ENCODE measurements at places on chromosomes 6 and 20.

DNA sequence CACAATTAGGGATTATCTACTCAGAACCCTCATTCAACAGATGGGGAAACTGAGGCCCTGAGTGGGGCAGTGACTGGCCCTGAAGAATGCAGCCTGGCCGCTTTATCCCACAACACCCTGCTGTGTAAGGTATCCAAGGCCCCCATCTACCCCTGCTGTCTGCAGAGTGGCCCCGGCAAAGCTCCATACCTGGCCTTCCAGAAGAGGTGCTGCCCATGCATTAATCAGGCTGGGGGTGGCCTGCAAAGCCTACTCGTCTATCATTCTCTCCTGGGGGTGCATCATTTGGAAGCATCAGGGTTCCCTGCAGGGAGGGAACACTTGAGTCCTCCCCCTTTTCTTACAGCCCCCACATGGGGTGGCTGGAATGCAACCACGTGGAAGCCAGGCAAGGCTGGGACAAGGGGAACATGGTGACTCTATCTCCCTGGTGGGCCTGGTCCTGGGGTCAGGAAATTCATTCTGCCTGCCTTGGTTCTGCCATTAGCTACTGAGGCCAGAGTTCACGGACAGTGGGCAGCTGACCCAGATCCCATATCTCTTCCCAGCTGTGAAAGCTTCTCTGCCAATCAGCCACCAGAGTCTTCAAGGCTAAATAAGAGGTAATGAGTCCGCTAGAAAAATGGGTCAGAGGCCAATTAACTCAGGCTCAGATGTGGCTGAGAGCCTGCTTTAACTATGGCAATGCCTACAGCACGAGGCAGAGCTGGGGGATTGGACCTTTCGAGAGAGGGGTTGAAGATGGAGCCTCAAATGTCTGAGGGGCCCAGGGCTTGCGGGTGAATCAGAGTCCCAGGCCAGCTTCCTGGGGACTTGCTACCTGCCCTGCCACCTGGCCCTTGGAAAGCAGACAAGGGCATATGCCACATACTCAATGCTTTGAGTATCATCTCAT, 72.3 kb upstream of the TOX2 start:
- no peak for DNase-seq

DNA sequence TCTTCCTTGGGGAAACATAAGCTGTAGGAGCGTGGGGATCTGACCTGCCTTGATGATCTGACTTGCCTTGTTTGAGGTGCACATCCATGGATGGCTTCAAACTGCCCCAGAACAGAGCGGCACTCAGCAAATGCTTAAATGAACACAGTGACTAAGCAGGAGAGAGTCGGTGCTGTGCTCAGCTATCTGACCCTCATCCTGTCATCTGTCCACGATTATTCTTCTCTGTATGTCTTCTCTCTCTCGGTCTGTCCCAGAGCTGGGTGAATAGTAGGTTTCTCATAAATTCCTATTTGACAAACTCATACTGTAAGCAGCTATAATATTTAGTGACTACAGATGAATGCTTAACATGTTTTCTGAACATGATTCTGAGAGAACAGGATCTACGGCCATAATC, 37.3 kb downstream of the TRAM2 start:
- no peak for DNase-seq

DNA sequence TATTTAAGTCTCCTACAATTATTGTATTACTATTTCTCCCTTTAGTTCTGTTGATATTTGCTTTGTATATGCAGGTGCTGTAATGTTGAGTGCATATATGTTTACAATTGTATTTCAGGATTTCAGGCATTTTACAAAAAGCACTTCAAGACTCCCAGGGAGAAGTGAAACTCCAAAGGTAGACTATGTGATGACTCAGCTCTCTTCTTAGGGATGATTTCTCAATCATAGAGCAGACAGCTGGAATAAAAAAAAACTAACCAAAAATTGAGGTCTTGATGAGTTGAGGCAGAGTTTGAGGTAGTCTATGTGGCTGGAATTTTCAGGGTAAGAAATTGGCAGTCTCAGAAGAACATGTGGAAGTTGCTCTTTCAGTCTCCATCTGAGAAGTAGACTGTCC, 786.1 kb downstream of the TFAP2A start:
- DNase-seq, result no peak

- no peak for DNase-seq
Measured at GRCh38 chr6:13453771-13454251, 33.6 kb downstream of the GFOD1 start.

DNA sequence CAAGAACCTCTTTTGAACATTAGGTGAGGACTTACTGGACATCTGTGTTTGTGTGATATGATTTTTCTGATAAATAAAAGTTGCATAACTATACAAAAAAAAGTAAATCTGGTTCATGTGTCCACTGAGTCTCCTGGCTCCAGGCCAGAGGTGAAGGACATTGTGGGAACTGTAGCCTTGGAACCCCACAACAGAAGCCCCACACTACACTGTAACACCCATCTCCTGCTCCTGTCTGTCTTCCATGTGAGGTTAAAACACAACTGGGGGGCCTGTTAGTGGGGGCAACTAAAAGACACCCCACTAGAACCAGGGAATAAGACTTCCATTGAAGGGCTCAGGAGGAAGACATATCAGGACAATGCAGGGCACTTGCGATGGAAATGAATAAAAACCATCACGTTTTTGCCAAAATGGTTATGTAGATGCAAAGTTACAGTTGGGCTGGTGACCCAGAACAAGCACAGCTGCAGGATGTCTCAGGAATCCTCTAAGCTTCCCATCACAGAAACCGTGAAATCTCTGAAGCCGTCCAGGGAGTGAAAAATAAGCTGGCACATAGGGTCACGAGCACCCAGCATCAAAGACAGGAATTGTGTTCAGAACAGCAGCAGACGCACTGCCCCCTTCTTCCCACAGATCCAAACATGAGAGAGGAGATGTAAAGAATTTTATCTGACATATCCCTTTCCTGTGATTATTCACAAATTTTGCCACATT, 36.7 kb upstream of the PCSK2 start:
- DNase-seq, result no peak

- no peak for DNase-seq
Measured at GRCh38 chr6:89287351-89288028, 27.6 kb downstream of the GABRR2 start.

GRCh38 chr6:41021832-41022231, 17.2 kb downstream of the UNC5CL start:
- DNase-seq, result no peak

GRCh38 chr6:21033575-21034026, 499.3 kb downstream of the CDKAL1 start:
- no peak for DNase-seq

- DNase-seq, result no peak
Measured at GRCh38 chr6:35876902-35877301, 44.0 kb downstream of the SRPK1 start.

DNA sequence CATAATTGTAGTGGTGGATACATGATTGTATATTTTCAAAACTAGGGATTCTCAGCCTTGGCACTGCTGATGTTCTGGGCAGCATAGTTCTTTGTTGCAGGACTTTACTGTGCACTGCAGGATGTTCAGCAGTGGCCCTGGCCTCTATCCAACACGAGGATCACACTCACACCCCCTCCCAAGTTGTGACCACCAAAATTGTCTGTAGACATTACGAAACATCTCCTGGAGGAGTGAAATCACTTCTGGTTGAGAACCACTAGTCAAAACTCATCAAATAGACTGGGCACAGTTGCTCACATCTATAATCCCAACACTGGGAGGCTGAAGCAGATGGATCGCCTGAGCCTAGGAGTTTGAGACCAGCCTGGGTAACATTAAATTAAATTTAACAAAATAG, 123.1 kb upstream of the CDYL start:
- no peak for DNase-seq

GRCh38 chr6:154460306-154461071, 50.0 kb downstream of the CNKSR3 start:
- no peak for DNase-seq

GRCh38 chr20:11826334-11826733, 91.4 kb upstream of the BTBD3 start:
- no peak for DNase-seq

DNA sequence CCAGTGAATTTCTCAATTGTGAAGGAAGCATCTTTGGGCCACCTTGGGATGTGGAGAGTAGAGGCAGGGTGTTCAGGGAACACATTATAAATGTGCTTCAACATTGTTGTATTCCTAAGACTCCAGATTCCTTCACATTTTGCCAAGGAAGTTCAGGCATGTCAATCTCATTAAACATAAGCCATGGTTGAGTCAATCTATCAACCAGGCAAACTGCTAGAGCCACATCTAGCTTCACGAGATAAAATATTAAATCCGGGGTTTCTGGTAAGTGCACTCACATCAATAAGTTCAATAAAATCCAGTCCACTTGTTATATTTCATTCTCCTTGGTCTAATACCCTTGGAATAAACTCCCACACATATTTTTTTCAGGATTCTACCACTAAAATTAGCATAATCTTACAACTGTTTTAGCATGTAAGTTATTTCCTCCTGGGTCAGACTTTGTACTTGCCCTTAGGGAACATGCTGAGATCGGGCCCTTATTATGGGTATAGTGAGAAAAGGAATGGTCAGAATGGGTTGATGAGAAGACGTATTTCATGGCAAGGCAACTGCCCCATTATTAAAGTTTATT, 93.6 kb downstream of the ADTRP start:
- DNase-seq, result no peak

DNA sequence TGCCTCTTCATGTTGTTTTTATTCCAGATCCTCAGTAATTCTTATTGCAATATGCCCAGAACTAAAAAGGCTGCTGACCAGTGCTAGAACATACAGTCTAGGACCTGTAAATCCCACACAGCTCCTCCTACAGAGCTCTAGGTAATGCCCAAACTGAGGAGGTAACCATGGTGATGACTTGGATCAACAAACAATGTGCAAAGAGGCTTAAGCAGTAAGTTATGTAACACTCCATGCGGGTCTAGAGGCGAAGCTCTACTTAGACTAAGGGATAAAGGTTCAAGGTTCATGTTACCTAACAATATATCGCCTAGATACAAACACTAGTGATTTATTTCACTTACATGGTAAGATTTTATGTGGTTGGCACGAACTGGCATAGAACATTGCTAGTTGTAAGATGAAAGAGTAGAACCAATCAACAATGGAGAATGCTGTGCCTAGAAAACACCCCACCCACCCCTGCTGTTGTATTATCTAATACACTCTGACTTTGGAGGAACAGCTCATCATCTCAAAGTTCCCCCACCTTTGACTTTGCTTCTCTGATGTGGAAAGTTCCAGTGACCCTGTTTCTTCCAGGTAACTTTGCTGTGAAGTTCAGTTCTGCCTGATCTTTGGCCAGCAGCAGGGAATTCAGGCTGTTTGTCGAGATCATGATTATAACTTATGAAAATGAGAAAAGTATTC, 242.4 kb downstream of the ALDH8A1 start:
- no peak for DNase-seq

DNA sequence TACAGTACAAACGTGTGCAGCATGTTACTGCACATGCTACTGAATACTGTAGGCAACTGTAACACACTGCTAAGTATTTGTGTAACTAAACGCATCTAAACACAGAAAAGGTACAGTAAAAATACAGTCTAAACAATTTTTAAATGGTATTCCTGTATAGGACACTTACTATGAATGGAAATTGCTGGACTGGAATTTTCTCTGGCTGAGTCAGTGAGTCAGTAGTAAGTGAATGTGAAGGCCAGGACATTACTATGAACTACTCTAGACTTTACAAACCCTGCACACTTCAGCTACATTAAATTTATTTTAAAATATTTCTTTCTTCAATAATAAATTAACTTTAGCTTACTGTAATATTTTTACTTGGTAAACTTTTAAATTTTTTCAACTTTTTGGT, 225.0 kb upstream of the TENT5A start:
- no peak for DNase-seq

GRCh38 chr6:24720131-24720603, 1.2 kb upstream of the C6orf62 start:
- no peak for DNase-seq

DNA sequence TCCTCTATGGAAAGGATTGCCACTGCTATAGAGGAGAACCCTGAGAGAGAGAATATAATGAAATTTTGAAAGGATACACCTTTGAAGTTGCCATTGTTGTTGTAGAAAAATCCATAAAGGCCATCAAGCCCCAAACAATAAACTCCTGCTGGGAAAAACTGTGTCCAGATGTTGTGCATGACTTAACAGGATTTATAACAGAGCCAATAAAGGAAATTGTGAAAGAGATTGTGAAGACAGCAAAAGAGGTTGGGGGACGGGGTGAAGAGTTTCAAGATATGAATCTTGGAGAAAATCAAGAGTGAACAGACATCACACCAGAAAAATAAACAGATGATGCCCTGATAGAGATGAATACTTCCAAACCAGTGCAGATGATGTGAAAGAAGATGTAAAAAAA, 396.4 kb downstream of the BCKDHB start:
- DNase-seq, result no peak

DNA sequence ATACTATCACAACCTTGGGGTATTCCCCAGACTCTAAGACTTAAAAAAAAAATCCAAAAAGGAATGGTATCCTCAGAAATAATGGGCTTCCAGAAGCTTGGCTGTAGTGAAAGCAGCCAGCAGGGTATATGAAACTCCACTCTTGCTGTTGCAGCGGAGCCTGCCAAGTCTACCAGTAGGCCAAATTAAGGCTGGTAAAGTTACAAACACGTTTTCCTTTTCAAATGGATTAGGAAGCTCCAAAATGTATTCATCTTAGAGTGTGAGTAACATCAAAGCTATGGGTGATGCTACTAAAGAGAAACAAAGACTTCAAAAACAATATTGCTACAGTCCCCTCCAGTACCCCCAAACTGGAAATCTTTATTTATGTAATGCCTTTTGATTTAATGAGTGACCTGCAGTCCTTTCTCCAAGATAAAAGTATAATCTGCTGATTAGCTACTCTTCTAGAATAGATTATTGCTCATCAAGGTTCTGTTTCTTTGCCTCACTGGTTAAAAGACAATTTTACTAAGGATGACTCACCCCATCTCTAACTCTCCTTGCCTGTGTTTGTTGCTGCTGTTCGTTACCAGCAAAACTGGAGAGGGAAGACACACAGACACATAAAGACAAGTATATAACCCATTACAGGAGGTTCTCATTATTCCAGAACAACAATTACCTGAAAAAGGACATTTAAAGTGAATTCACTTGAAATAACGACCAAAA, 84.9 kb downstream of the BTBD9 start:
- no peak for DNase-seq

- no peak for DNase-seq
Measured at GRCh38 chr20:63048516-63049190, 41.9 kb upstream of the BHLHE23 start.

Data from 8988T (cell line).